ENCODE measurements at places on chromosomes 7 and 10.

GRCh38 chr10:79078367-79079053 lies 9.7 kb downstream of the ZMIZ1 start:
- DNase-seq: no peak

GRCh38 chr7:17745610-17746009 lies 194.7 kb downstream of the SNX13 start:
- DNase-seq: no peak

DNA sequence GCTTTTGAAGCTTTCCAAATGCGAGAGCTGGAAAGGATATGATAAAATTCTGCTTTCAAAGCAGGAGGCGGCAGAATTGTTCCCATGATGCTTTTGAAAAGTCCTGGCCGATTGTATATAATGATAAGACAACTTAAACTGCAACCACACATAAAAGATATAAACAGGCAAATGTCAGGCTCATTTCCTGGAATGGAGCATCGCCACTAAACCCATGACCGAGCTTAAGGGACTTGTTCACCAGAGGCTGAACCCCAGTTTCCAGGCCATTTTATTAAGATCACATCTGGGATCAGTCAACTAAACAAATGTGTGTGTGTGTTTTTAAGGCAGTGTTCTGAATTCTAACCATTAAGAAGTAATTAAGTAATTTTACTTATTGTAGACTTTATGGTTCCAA lies 131.6 kb downstream of the ITGA8 start:
- no peak for DNase-seq

- no peak for DNase-seq
Observed at GRCh38 chr10:49108656-49109055, 6.7 kb downstream of the VSTM4 start.
